ENCODE measurements at places on chromosomes 16 and 17.

- peak; percentile 58 for DNase-seq
Observed at GRCh38 chr17:43701318-43701743, 39.6 kb upstream of the MEOX1 start.

DNA sequence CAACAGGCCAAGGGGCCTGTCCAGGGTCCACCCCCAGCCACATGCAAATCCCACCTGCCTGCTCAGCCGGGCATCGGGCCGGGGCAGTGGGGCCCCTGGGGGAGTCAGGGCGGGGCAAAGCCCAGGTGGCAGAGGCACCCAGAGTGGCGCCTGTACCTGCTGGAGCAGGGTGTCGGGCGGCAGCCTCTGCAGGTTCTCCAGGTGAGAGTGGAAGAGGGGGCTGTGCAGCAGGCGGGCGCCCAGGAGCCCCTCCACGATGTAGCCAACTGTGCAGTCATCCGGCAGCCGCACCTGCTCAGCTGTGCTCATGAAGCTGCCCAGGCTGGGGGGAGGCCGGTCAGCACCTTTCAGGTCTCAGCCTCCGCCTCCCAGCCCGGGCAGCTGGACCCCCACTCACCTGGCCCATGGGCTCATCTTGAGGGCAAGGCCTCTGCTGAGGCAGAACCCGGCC is 2.1 kb downstream of the RFNG start:
- DNase-seq: no peak

DNA sequence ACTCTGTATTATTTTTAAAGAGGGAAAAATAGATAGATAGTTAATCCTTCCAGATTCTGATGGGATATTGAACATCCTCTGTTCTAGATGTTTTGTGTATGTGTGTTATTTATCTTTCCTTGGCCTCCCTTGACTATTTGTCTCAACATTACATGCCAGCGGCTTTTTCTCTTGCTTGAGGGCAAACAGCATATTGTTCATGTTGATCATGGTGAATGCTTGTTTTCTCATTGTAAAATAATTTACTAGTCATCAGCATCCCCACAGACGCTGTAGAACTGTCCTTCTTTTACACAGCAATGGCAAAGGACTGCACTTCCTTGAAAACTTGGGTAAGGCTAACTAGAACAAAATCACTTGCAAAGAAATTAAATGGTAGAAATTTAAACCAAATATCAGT is 1376.4 kb upstream of the GOT2 start:
- no peak for DNase-seq

DNA sequence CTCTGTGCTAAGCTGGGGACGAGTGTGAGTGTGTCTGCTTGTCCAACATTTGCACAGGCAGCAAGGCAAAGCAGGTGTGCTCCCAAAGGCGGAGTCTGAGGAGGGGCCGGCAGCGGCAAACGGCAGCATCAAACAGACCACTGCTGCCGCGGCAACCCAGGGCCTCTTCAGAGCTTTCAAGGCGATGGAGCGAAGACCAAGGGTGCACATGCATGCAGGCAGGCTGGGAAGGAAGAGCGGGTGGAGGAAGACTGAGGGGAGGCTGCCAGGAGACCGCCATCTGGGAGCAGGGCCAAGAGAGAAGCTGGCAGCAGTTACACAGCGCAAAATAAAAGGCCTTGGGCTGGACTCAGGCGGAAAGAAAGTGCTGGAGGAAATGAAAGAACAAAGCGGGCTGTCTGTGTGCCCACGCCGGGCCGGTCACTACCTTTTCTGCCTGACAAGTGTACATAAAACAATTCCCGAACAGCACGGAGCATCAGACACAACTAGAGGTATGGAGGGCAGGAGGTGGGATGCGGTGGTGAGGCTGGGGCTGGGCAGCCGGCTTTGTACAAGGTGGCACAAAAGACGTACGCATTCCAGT is 8.5 kb downstream of the TIMM22 start:
- DNase-seq: no peak

- no peak for DNase-seq
Observed at GRCh38 chr16:3861808-3862451, 18.6 kb downstream of the CREBBP start.

DNA sequence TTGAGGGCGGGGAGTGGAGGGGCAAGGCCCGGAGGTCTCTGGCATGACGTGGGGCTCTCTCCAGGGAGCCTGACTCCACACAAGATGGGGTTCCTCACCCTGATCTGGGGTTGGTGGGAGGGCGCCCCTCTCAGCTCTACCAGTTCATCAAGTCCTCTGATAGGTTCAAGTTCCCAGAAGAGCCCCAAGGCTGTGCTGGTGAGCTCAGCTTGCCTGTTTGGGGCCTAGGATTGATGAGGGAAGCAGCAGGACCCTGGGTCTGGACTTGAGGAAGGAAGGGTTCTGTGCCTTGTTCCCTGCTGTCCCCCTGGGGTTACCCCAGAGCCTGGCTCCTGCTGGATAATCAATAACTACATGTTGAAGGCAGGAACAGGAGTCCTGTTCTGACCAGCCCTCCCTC is 3.5 kb downstream of the MGAT5B start:
- DNase-seq: no peak

DNA sequence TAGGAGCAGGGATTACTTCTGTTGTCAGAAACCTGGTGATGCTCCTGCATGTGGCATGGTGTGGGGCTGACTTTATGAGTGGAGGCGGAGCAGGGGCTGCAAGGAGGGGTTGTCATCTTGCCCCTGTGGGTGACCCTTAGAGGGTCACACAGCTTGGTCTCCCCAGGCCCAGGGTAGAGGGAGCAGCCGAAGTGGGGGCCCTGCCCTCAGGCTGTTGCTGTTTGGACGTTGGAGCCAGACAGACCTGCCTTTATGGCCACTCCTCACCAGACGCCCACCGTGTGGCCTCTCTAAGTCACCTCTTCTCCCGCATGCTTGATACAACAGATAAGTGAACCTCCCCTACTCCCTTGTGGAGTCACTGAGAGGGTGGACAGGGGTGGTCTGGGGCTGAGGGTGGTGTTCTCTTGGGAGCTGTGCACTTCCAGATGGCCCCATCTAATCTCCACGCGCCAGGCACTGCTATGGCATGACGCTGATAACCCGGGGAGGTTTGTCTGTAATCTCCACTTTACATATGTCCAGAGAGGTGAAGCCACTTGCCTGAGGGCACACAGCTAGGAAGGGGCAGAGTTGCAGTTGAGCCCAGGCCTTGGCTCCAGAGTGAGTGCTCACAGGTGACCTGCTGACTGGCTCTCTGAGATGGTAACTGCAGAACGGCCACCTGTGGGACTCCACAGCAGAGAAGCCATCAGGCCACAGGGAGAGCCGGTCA is 10.0 kb downstream of the MAP2K3 start:
- DNase-seq: no peak

DNA sequence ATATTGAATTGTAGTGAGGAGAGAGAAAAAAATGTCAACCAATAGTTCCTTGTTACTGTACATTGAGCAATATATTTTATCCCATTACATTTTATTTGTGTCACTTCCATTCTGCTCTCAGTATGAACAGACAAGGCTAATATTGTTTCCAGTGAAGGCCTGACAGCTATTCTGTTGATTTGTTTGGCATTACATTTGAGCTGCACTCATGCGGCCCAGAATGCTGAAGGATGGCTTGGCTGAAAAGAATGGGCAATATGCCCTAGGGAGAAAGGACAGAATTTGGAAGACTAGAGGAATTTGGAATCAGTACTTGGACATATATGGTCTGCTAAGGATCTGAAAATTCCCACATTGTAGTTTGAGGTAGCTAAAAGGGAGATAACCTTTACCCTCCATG is 1294.4 kb downstream of the CDH8 start:
- DNase-seq: no peak

- DNase-seq: no peak
Observed at GRCh38 chr17:61409301-61410112, 9.9 kb downstream of the TBX2 start.

GRCh38 chr17:29577385-29578211 is 9.1 kb downstream of the TP53I13 start:
- no peak for DNase-seq

GRCh38 chr17:78921437-78921971 is 3.7 kb downstream of the TIMP2 start:
- no peak for DNase-seq

DNA sequence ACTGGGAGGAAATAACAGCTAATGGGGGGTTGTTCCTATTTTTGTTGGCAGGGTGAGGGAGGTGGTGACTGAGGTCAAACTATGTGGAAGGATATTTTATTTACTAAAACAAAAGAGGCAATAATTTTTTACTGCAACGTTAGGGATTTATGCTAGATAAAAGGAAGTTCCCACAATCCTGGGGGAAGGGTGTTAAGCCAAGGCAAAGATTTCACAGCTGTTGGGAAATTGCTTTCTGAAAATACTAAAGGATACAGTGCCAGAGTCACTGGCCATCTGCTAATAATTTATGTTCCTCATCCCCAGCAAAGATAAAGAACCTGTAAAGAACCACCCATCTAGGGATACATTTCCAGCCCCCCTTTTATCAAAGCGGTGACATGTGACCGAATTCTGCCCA is 756.0 kb upstream of the RBFOX1 start:
- no peak for DNase-seq

- DNase-seq: no peak
Observed at GRCh38 chr17:41417576-41418015, 6.8 kb downstream of the KRT37 start.

GRCh38 chr16:85986931-85987749 is 88.2 kb downstream of the IRF8 start:
- DNase-seq: no peak

DNA sequence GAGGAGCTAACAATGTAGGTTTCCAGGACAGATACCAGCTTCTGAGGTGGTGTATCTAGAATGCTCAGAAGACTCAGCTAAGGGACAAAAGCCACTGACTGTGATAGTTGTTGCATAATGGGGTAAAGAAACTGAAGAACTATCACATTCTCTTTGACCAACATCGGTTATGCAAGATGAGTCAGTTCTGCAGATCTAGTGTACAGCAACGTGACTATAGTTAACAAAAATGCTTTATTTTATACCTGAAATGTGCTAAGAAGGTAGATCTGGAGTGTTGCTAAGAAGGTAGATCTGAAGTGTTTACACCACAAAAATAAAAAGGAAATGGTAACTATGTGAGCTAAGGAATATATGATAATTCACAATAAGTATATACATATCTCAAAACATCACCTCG is 2.5 kb downstream of the KRTAP9-6 start:
- DNase-seq: no peak

- peak; percentile 99 for DNase-seq
Observed at GRCh38 chr16:22190081-22190775, 15.8 kb upstream of the EEF2K start.

DNA sequence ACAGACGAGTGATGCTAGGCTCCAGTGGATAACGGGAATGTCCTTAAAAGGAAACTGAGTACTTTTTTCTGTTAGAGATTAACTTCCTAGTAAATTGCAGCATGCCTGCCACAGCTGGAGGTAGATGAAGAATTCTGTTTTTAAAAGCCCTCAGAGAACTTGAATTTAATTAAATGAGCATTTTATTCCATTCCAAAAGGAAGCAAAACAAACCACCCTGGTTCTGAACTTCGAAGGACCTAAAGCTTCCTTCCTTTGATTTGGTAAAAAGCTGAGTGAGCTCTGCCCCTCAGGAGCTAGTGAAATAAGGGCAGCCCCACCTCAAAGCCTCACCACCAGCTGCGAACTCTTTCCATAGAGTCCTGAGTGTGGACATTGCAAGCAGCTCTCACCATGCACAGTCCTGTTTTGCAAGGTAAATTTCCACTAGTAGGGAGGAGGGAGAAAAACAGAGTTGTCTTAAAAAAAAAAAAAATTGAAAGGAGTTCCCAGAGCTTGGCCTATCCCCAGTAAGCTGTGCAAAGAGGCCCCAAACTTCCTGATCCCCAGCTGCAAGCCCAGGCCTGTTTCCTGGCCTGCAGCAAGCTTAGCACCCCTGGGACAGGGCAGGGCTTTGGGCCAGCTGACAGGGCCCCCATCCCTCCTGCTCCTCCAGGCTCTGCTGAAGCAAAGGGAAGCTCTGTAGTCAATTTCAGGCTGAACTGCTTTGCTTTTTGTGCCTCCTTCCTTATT is 11.2 kb downstream of the CHD9NB start:
- no peak for DNase-seq

DNA sequence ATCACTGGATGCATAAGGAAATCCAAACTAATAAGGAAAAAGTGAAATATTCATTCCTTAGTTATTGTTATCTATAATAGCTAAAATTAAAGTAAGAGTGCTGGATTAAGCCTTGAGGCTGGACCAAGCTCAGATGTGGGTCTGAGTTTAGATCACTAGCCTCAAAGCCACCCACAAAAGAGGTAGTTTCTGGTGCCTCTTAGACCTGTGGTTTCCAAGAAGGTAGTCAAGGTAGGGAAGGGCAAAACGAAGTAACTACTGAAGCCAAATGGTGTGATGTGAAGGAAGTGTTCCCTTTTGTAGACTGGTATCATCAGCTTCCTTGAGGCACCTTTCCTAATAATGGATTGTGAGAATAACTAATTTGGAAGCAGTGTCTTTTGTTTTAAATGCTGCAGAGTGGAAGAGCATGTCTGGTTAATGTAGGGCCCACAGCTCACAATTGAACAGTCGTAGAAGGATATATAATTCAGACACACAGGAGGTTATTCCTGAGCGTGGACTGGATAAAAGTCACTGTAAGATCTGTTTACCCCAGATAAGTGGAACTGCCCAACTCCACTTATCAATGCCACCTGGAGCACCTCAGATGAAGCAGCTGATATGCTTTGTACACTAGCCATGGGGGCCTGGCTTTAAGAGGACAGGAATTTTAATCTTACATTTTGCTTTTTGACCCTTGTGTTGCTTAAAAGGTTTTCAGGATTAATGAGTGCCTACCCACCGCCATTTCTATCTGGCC is 31.7 kb upstream of the LCMT1 start:
- DNase-seq: no peak

DNA sequence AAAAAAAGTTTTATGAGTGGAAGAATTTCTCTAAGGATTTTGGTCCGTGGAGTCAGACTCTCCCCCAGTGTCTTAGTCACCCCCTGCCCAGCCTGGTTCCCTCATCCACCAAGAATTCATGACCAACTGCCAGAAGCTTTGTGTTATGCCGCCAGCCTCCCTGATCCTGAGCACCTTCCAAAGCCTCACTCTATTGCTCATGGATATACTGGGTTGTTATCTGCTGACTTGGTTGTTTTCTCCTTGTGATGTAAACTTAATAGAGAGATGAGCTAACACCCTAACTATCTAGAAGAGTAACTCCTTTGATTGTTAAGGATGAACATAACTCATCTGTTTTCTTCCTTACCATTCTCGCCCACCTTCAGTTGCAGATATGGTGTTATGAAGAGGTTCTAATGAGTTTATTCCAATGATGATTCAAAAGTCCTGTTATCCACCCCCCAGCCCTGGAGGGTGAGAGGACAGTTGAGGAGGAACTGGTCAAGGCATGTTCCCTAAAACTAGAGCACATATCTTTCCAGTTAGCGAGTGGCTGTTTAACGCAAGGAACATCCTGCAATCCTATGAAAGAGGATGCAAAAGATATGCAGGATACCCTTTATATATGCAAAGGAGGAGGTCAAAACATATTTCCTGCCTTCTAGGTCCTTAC is 1.5 kb upstream of the PSMD3 start:
- DNase-seq: no peak

GRCh38 chr17:50844117-50844700 is 8.8 kb downstream of the WFIKKN2 start:
- no peak for DNase-seq

- no peak for DNase-seq
Observed at GRCh38 chr16:70574595-70575271, 51.1 kb downstream of the SF3B3 start.

- DNase-seq: no peak
Observed at GRCh38 chr17:40017422-40018080, 2.3 kb downstream of the CSF3 start.

Measured in stimulated activated CD8-positive, alpha-beta memory T cell treated with anti-CD3 and anti-CD28 coated beads, Interleukin-15, amount 100 ng/mL, for 48 hours (primary cell).